ENCODE measurements at places on chromosomes 11 and 22. TPM values are rescaled to one million over a fixed set of nuclear protein-coding genes. Genes with fewer than 3 reads are reported as not detected.

The DCUN1D5 gene
- polyA plus RNA-seq, result 32.8 TPM

The FXYD2 gene
- polyA plus RNA-seq, result 5.7 TPM

- DNase-seq, result no peak
Measured at GRCh38 chr11:6563121-6563619, 40.2 kb downstream of the RRP8 start.

DNA sequence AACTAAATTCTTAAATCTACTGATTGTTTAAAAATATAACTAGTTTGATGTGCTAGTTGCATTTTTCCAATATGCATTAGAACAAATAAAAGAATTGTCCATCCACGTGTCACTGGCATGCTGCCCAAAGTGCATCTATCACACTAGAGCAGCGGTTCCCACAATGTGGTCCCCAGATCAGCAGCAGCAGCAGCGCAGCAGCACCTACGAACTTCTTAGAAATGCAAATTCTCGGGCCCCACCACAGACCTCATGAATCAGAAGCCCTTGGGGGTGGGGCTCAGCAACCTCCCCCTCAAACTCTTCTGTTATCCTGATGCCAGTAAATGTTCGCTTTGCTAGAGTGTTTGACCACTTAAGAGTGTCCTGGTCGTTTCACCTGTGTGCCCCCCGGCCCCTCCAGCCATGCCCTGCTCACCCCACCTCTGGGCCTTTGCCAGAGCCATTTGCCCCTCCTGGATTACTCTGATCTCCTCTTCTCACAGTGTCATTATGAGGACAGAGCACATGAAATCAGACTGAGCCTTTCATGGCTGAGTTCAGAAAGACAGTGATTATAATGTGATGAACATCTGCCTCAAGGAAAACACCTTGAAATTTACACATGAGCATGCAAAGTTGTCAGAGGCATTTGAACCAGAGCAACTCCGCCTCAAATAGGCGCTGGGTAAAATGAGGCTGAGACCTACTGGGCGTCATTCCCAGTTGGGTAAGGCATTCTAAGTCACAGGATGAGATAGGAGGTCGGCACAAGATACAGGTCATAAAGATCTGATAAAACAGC is 12.6 kb upstream of the VSIG10L2 start:
- DNase-seq, result no peak

DNA sequence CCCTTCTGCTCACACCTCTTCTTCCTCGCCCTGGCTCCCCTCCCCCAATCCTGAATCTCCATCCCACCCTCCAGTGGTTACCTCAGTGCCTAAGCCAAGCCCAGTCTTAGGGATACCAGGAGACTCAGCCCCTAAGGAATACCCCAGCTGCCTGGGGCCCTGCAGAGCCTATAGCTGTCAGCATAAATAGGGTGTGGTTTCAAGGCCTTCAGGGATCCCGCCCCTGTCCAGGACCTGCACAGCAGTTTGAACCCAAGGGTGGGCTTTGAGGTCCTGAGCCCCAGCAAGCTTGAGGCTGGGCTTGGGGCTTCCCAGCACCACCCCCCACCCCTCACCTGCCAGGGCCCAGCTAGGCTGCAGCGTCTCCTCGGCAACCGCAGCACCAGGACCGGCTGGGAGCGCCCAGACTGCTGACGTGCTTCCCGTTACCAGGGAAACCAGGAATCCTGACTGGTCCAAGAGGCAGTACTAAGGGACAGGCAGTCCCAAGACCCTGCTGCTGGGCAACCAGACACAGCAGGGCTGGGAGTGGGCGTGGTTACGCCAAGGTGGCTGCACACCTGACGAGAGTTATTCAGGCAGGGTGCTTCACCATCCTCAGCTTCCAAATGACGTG is 13.7 kb downstream of the APBB1 start:
- DNase-seq, result peak; percentile 19

DNA sequence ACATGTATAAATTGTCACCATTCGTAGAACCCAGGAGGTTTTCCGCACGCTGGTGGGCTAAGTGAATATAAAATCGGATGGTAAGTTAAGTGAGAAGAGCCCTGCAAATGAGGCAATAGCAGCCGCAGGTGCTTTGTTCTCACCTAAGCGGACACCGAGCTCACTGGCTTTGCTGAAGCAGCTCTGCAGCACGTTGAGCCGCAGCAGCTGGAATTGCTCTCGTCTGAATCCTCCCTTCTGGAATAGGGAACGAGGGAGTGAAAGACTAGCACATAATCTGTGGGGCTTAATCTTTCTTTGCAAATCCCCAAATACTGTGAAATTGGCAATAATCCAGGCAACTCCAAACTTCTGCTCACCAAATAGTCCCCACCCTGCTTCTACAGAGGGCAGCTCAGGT is 488.1 kb downstream of the NTM start:
- peak; percentile 4 for DNase-seq

DNA sequence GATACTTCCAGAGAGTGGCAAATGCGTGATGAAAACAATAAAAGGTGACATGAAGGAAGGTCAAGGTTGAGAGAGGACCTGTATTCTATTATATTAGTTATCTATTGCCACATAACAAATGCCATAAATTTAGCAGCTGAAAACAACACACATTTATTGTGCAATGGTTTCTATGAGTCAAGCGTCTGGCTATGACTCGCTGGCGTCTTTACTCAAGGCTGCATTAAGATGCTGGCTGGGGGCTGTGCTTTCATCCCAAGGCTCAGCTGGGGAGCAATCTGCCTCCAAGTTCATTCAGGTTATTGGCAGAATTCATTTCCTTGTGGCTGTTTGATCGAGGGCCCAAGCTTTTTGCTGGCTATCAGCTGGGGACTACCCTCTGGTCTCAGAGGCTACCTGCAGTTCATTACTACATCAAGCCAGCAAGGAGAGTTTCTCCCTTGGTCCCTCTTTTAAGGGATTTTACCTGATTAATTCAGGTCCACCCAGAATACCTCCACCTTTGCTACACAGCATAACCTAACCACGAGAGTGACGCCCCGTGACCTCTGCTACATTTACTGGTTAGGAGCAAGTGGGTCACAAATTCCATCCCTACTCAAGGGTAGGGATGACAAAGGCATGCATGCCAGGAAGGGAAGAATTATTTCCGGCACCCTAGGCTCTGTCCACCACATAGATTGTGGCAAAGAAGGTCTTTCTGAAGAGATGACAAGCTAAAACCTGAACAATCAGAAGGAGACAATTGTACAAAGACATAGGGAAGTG is 549.1 kb downstream of the MN1 start:
- DNase-seq, result no peak

DNA sequence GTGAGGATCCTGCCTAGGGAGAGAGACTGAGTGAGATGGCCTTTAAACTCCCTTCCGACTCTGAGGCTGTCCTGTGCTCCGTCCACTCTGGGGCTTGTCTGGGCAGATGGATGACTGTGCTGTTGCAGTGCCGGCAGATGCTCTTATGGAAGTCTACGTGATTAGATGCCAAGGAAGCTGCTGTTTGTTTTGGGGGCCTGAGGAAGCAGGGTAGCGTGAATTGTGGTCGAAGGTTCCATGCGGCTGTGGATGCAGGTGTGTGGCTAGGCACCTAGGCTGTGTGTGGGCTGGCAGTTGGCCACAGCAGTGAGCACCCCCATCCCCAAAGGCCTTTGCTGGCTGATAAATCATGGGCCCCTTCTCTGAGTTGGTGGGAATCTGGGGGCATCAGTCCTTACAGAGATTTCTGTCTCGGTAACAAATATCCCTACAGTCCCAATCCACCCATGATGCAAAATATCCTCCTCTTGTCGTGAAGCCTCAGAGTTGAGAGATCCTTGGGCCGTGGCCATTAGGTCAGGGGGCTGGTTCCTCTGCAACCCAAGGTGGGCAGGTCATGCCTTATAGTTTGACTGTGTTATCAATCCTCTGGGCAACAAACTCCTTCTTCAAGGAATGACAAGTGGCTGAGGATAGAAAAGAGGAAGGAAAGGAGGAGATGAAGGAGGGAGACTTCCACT is 31.2 kb downstream of the AMPD3 start:
- DNase-seq, result no peak

GRCh38 chr11:75823946-75824345 is 8.9 kb downstream of the UVRAG start:
- DNase-seq, result no peak

- peak; percentile 49 for DNase-seq
Measured at GRCh38 chr11:56841210-56841810, 92.8 kb upstream of the OR9G4 start.
